SW 1271 (cell line): ENCODE measurements at places on chromosomes 5 and 9.

DNA sequence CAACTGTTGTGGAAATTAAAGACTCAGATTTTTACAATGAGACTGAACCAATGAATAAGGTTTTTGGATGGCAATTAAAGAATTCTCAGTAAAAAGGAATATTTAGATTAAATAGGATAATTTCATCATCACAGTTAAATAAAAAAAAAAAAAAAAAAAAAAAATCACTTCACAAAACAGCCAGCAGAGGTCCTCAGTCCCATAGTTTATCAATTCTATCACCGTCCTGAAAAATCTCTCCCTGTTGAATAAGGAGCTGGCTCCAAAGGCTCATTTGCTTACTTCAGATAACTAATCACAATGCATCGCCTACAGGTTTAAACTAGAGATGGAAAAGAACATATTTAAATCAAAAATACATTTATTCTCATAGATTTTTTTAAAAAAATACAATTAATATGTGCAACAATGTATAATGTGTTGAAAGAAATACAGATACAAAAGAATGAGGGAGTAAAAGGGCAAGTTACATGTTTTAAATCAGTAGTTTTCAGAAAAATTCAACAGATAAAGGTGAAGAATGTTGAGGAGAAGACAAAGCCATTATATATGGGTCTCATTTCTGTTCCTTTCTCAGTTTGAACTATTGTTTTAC is 175.8 kb upstream of the CHD1 start:
- DNase-seq = peak; percentile 54

DNA sequence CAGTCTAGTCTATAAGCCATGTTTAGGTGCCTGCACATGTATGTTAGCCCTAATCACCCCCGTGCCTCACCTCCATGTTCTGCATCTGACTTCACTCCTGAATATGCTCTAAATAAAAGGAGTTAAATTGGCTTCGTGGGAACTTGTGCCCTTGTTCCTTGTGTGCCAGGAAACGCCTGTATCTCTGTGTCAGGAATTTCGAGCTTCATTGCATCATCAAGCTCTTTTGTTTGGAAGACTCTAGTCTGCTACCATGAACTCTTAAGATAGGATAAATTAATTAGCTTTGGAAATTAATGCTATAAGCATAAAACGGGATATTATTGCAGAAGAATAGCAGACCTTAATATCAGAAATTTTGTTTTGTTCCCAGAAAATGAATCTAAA is 99.2 kb downstream of the ADCY2 start:
- DNase-seq = no peak

- DNase-seq = no peak
These were observed 2220.7 kb upstream of the C9orf72 start for GRCh38 chr9:29793970-29794369.

DNA sequence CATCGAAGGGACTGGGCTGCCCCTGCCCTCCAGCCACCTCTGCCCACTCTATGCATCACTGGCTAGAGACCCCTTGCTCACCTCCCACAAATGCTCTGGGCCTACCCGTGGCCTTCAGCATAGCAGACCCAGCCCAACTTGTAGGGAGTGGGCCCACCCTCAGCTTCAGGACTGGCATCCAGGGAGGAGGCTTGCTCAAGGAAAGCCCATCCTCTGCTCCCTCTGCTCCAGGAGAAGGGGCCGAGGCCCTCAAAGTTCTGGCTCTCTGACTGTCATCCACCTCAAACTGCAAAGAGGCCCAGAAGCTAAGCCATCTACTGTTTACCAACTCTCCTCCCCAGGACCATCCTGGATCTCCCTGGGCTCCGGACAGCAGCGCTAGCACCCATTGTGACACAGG is 84.5 kb downstream of the C5orf15 start:
- no peak for DNase-seq

DNA sequence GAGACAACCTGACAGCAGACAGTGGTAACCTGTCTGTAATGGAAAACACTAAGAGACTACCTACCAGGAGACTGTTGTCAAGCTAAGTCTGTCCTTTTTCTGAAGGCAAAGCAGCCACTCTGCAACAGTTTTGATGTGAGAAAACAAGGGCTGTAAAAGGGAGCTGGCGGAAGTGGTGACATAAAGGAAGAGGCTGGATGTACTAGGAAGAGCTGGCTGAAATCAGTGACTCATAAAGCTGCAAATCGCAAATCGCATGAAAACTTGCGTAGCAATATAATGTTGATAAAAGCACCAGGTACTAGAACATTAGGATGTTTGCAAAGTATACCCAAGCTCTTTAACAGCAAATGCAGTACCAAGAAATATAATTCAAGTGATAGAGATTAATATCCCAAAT is 1.4 kb downstream of the NSUN2 start:
- no peak for DNase-seq

- DNase-seq = no peak
These were observed 32.4 kb downstream of the NNT start for GRCh38 chr5:43635374-43635773.

GRCh38 chr9:128254855-128255759 is 20.7 kb downstream of the GOLGA2 start:
- DNase-seq = peak; percentile 21

GRCh38 chr5:56064984-56065383 is 70.2 kb upstream of the IL6ST start:
- DNase-seq = no peak

- DNase-seq = no peak
These were observed 39.3 kb downstream of the SECISBP2 start for GRCh38 chr9:89357331-89358197.

GRCh38 chr5:5980538-5980895 is 397.8 kb downstream of the MED10 start:
- no peak for DNase-seq

DNA sequence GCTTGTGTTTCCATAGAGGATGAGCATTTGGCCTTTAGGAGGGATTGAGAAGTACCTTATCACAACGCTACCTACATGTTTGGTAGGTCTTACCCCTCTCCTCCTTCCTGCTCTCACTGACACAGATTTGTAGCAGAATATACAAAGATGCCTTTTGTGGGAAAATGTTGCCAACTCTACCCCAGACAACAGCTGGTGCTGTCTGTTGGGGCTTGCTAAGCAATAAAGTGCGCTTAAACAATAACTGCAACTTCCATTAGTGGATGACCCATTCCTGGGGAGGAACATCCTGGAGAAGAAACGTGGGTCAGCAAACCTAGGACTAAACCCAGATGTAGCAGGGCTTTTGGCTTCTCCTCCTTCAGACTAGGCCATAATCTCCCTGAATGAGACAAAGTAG is 174.3 kb downstream of the EFNA5 start:
- no peak for DNase-seq

DNA sequence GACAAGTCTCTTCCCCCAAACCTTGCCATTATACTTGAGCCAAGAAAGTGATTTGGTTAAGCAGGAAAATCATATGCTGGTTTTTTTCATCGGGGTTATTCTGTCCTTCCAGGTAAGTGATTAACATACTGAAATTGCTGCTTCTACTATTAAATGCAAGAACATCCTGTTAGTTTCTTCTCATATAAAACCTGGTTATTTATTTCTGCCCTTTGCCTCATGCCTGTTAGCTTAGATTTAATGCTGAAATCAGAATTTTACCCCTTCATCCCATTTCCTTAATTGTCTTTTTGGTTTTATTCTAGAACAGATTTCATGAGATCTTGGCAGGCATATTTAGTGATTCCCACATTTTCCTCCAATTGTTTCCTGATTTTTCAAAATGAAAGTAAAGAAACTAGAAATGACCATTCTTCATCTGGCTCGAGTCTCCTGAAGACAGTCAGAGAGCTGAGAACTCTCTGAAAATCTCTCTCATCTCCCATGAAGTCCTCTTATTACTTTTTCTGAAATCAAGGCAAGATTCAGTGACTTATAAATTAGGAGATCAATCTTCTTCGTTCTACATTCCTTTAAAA is 132.9 kb downstream of the NFIB start:
- no peak for DNase-seq

DNA sequence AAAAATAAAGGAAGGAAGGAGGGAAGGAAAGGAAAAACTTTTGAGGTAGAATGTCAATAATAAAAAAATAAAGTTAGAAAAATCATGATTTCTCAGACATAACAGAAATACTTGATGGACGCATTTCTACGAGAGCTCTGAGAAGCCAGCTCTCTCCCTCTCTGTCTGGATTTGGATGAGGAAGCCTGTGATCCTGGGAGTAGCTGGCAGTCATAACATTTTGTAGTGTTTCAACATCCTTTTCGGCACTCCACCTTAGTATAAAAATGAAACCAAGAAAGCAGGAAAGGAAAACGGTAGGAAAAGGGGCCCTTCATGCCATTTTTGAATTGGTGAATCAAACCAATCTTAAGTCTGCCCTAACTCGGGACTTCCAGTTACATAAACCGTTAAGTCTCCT is 321.3 kb downstream of the EPB41L4A start:
- no peak for DNase-seq

DNA sequence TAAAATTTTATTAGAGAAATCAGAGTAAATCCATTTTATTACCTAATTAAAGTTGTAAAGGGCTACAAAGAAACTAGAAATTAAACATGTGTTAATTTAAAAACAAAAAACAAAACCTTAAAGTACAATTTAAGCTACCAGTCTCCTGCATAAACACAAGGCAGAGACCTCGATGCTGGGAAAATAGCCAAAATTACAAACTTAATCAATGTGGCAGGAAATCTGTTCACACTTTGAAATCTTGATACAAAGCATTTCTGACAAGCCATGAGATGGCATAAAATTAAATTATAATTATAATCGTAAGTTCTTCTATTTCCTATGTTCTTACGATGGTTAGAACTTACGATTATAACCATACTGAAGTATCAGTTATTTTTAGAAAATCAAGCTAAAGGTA is 158.0 kb upstream of the FREM1 start:
- no peak for DNase-seq

- DNase-seq = no peak
These were observed 82.9 kb downstream of the RAPGEF1 start for GRCh38 chr9:131657037-131657377.

DNA sequence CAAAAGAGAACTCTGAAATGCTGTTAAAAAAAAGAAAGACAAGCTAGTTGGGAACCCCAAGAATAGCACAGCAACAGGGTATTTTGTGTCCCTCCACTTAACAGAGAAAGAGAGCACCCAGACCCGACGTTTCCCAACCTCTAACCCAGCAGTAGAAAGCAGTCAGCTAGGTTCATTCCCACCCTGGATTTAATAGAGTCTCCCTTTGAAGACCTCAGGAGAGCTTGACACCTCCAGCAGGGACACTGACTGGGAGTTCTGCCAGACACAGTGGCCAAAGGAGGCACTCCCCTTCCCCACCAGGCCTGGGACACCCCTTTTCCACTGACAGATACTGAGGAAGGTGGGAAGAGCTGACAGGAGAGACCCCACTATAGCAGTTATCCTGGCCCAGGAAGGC is 337.5 kb upstream of the MSX2 start:
- DNase-seq = no peak

DNA sequence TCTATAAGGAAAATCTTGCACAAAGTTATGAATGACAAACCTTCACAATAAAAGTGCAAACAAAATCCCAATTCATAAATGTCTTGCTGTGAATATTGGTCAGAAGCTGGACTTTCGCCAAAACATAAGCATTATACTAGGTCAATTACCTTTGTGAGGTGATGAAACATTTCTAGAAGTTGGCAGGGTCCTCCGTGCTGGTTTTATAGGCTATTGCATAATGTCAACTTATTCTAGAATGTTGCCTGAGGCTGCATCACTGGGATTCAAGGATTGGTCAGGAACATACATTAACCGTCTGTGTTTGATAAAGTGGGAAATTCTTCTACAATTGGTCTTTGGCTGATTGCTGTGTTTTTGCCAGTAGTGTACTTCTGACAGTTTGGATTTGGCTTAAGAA is 49.8 kb upstream of the PALM2AKAP2 start:
- no peak for DNase-seq

- no peak for DNase-seq
These were observed 50.4 kb downstream of the TRIO start for GRCh38 chr5:14193496-14193895.

- no peak for DNase-seq
These were observed 170.4 kb downstream of the ARRDC3 start for GRCh38 chr5:91212714-91213092.
